Activated CD4-positive, alpha-beta memory T cell treated with anti-CD3 and anti-CD28 coated beads for 36 hours (primary cell): ENCODE measurements at places on chromosomes 13 and 19. TPM values are rescaled to one million over a fixed set of nuclear protein-coding genes. Genes with fewer than 3 reads are reported as not detected.

DNA sequence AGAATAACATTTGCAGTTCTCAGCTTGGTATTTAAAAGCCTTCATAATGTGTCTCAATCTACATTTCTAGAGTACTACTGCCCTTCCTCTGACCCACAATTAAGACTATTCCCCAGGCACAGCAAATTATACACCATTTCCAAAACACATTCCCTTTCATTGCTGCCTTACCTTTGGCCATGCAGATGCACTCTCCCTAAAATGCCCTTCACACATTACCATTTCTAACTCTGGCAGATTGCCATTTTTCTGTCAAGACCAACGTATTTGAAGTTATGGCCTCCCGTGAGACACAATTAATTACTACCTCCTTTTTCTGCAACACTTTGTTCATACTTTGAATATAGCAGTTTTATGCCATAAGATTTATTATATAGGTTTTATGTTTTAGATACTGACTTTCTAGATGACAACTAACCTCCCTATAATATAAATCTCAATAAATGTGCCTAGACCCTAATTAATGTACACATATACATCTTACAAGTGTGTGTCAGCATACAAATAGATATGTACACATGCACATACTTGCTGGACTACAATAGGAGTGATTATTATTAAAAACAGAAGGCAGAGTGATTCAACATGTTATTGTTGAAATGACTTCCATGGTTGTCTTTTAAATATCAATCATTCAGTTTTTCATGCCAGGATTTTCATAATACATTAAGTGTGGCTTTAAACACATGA lies 2902.5 kb downstream of the PCDH9 start:
- no peak for DNase-seq

Gene NCR1
- total RNA-seq: not detected

Gene TINCR
- total RNA-seq: 1.0 TPM

DNA sequence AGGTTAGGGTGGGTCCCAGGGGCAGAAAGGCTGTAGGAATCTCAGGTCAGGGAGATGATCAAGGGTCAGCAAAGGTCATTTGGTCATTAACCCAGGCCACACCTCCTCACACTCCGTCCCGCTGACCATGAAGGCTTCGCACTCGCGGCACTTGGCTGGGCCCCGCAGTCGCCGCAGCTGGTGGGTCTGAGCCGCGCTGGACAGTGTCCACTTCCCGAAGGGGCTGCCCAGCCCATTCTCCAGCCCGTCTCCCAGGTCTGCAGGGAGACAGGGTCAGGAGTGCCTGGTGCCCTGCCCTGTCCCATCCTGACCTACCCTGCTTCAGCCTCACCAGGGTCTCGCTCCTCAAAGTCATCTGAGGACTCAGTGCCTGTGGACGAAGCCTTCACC lies 7.3 kb upstream of the LPAR2 start:
- DNase-seq: no peak

DNA sequence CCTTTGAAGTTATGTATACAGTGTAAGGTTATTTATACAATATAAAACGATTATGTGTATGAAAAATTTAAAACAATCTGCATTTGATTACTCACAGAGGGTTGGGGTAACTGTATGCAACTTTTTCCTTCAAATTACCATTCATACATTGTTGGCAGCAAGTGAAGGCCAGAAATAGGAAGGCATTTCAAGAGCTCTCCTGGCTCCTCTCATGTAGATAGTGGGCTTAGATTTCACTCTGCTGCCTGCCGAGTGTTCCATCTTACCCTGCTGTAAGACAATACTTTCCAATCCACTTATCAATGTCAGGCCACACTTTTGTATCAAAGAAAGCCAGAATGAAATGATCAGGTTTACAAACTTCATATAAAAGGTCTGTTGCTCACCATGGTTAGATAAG lies 245.2 kb downstream of the DNAJC15 start:
- DNase-seq: no peak

GRCh38 chr13:83980331-83980730 lies 98.1 kb upstream of the SLITRK1 start:
- DNase-seq: no peak

GRCh38 chr13:66567899-66568612 lies 662.1 kb downstream of the PCDH9 start:
- DNase-seq: no peak
